ENCODE measurements at places on chromosomes 4 and X.

DNA sequence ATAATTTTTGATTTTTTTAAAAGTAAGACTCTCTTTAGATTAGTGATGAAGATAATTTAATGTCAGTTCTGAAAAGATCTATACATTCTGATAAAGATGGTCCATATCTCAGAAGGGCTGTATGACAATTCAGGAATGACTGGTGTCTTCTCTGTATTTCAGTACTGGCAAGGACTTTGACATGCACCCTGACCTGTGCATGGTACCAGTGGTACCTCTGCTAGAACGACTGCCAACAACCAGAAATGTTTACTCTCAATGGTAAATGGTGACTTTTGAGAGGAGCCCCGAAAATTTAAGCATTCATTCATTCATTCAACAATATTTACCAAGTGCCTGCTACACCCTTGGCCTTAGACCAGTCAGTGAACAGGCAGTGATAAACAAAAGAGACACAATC is 4.8 kb downstream of the NR3C2 start:
- DNase-seq = no peak

GRCh38 chr4:121192480-121192879 is 28.4 kb upstream of the TNIP3 start:
- DNase-seq = no peak

- no peak for DNase-seq
These were observed 253.9 kb upstream of the GPC4 start for GRCh38 chrX:133669214-133669613.

DNA sequence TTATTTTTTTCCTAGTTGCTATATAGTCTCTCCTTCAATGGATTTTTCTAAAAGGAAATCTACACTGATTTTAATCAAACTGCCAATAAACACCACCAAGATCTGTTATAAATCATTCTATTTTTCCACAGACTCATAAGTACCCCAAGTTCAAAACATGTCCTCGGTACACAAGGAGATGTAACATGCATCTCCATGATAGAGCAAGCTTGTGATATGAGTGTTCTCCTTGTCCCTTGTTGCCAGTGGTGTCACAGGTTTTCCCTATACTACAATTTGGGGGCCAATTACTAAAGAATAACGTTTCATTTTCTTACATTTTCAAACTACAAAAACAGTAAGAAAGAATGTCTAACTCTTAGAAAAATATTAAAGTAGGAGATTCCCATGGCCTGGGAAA is 491 bp downstream of the ARHGEF6 start:
- DNase-seq = no peak

DNA sequence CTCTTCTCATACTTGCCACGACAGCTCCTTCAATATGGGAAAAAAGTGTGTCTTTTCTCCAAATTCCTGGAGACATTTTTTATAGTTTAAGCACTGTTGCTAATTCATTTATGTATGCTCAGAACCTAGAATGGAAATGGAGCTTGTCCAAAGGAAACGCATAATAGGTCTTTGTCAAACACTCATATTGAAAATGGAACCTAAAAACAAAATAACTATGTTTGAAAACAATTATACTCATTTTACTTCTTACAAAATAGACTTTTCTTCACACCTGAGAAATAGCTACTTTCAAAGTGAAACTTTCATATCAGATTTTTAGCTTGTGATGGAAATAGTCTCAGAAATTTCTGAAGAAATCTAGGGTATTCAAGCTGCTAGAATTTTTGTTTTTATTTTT is 529.7 kb upstream of the BOD1L1 start:
- DNase-seq = no peak

- DNase-seq = no peak
These were observed 4.1 kb downstream of the PPA2 start for GRCh38 chr4:105469736-105470135.

DNA sequence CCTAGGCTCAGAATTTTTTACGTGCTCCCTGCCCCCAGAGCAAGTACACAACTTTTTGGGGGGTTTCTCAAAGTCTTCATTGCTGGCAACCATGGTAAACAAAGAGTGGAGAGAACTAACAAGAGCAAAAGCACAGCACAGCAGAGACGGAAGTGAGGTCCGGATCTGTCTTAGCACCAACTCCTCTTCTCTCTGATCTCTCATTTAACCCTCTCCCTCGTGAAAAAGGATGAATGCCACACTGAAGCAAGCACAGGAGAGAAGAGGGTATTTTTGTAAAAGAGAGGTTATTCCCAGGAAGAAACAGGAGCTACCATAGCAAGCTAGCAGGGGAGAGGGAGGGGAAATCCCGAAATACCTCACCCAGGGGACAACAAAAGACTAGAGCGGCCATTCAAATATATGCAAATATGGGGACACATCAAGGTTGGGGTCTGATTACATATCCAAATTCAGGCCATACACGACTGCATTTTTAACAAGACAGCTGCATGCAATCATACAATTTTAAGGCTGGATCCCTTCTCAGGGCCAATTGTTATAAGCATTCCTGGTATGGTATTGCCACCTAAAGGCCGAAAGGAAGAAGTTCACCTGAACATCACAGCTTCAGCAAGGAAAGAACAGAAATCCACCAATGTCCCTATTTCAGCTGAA is 46.6 kb downstream of the CD40LG start:
- peak; percentile 36 for DNase-seq

- no peak for DNase-seq
These were observed 120.4 kb upstream of the EOLA2 start for GRCh38 chrX:150058728-150059127.

GRCh38 chrX:39950018-39950688 is 147.6 kb downstream of the BCOR start:
- DNase-seq = no peak

DNA sequence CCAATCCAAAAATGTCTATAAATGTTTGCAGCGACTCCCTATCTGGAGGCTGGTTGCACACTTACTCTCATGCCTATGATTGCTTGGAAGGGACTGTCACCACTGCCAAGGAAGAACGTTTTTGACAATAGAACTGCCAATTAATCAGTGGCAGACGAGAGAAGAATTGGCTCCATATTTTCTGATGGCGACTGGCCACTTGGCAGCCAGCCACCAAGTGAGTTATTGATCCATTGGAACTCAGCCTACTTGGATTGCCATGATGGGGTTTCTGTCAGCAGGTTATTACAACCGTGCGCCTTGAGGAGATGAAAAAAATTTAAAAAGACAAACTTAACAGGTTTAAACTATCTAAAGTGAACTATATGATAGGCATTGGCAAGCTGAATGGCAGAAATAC is 47.4 kb downstream of the LINC00632 start:
- no peak for DNase-seq

- no peak for DNase-seq
These were observed 34.2 kb upstream of the FAT1 start for GRCh38 chr4:186757696-186758355.

DNA sequence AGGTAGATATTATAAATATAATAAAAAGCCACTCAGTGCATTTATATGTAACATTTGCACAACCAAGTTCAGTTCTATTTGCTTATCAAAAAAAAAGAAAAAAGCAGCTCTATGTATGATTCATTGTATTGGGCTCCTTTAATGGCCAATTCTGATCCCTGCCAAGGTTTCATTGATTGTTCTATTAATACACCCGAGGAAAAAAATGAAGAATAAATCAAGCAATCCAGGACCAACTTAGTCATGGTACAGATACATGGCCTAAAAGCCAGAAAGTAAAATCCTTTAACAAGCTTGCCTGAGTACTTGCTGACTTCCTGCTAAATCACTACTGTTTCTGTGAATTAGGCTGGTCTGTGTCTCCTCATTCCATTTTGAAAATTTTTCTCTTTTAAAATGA is 77.6 kb upstream of the PCDH7 start:
- DNase-seq = no peak

DNA sequence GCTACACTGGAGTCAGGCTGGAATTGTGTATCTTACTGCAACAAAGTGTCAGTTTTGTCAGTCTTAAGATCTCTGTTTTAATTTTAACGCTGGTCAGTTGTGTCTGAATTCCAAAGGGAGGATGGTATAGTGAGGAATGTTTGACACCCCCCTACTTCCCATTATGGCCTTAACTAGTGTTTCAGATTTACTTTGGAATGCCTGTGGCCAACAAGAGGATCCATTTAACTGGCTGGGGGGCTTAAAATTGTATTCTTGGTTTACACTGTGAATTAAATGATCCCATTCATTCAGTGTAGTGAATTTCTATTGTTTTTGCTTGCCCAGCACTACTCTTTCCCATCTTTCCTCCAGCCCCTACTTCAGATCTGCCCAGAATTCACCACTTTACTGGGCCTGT is 75.8 kb upstream of the IQCM start:
- no peak for DNase-seq

- DNase-seq = no peak
These were observed 113.3 kb downstream of the TRAPPC11 start for GRCh38 chr4:183772361-183772760.

GRCh38 chr4:40180356-40180755 is 16.5 kb upstream of the RHOH start:
- DNase-seq = no peak

GRCh38 chr4:169283114-169283509 is 12.4 kb upstream of the SH3RF1 start:
- DNase-seq = no peak

- peak; percentile 12 for DNase-seq
These were observed 36.2 kb upstream of the NDNF start for GRCh38 chr4:121108557-121108956.

DNA sequence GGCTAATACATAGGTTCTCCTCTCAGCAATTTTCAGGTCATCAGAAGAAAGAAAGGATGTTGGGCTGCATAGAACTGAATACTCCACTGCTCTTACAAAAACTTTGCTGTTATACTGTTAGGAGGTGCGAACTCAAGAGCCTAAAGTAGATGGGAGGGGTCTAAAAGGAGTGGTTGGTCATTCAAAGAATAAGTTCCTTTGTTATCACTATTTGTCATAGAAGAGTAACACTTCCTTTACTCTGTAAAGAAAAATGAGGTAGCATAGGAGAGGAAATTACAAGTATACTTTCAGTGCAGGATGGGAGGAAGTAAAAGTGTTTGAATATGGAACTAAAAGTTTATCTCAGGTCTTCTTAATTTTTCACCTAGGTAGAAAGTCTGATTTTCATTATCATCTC is 61.5 kb downstream of the CCNI start:
- no peak for DNase-seq

GRCh38 chr4:152713951-152714705 is 34.3 kb upstream of the TMEM154 start:
- no peak for DNase-seq

DNA sequence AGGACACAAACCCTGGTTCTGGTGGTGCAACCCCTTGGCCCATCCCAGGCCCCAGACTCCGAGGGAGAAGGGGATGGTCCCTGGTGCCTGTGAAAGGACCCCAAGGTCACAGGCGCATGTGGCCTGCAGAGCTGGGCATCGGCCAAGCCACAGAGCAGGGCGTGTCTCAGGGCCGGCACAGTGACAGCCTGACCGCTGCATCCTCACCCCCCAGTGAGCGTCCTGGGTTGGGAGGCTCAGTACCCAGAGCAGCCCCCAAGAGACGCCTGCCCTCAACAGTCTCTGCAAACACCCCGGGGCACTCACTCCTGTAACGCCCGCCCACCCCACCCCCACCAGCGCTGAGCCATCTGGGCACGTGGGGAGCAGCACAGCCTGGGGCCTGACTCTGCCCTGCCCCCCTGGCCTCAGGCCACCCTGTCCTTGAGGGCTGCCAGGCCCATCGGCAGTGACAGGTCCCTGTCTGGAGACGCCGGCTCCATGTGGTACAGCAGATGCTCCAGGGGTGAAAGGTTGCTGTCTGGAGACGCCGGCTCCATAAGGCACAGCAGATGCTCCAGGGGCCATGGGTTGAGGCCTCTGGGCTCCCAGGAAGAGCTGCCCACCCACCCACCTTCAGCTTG is 24.5 kb upstream of the CPLX1 start:
- DNase-seq = no peak

DNA sequence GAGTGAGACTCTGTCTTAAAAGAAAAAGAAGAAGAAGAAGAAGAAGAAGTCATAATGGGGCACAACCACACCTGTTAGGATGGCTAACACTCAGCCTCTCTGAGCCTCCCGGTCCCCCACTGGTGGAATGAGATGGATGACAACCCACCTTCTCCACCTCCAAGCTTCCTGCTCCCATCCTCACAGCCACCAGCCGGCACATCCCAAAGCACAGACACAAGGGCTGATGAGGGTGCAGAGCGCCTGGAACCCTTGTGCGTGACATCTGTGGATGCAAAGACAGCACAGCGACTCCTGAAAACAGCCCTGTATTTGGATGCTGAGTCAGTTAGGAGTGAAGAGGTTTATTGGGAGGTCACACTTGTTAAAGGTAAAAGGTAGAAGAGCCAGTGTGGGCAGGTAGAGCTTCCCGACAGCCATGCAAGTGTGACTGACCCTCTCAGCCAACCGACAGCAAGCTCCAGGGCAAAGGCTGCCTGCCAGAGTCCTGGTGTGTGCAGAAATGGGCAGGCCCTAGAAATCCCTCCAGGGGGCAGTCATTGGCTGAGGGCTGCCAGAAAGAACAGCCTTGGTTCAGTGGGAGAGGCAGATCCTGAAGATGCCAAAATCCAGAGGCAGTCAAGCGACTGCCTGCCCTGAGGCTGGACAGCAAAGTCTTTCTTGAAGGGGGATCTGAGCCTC is 26.6 kb upstream of the MAN2B2 start:
- no peak for DNase-seq

DNA sequence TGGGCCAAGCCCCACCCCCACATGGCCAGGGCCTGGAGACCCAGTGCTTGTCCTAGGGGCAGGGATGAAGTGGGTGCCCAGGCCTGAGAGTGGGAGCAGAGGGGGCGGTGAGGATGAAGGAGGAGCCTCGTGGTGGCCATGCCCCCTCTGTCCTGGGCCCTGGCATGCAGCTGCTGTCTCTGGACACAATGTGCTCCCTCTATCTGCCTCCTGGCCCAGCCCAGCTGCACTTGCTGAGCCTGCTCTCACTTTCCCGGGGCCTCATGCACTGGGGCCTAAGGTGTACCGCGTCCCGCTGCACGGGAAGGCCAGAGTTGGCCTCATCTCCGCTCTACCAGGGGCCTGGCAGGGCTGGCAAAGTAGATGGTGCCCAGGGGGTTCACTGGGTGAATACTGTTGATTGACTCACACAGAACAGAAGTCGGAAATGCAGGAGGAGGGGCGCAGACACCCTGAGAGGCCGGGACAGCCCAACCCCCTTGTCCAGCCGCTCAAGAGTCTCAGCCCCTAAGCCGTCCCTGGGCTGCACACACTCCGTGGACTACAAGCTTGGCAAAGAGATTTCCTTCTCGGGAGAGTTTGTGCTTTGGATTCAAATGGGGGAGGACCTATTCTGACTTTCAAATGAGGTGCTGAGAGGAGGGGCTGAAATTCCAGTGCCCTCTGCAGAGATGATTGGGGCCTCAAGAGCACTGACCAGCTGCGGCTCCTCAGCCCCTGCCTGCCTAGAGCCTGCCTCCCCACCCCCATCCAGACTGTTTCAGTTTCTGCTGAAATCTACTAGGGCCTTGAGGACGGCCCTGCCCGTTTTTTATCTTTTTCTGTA is 112.4 kb downstream of the PSAPL1 start:
- DNase-seq = no peak
